ENCODE measurements at places on chromosomes 12 and 14. TPM values are rescaled to one million over a fixed set of nuclear protein-coding genes. Genes with fewer than 3 reads are reported as not detected.

- DNase-seq, result no peak
Observed at GRCh38 chr12:48863291-48863690, 2.4 kb downstream of the RND1 start.

DNA sequence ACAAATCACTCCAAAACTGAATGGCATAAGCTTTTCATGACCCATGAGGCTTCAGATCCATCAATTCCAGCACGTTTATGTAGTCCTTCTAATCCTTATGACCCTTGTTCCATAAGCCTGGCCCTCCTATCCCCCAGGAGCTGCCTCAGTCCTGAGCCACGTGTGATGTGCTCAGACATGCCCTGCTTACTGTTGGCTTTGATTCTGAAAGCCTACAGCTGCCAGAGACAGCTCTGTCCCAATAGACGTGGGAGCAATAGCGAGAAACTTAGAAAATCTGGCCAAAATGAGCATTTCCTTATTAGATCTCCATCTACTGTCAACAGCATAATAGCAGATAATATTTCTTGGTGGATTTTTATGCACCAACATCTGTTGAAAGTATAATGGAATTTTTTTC, 33.2 kb downstream of the DUSP6 start:
- DNase-seq, result no peak

- DNase-seq, result no peak
Observed at GRCh38 chr12:9383585-9383984, 175.4 kb upstream of the PZP start.

- DNase-seq, result no peak
Observed at GRCh38 chr12:2431810-2432209, 363.0 kb upstream of the FKBP4 start.

DNA sequence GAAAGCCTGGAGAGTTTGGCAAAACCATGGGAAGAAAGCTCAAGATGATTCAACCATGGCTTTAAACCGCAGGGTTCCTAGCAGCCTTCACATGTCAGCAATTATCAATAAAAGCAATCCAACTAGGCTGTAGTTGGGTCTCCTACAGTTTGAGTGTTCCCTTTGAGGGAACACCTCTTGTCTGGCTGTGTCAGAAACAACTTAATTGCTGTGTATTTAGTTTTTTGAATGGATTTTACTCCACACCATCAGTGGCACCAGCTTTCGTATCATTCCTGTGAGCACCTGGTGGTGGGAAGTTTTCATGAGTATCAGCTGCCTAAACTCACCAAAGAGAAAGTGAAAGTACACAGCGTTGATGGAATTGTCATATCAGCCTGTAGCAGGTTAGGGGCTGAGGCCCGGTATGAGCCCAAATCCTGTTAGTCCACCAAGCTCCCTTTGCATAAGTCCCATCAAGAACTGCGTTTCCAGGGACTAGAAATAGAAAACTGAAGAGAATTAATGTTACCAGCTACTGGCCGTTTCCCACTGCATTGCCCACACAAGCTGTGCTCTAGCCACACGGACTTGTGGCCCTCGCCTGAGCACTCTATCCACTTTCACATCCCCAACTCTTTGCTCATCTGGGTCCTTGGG, 10.9 kb upstream of the IL26 start:
- DNase-seq, result peak; percentile 10

- no peak for DNase-seq
Observed at GRCh38 chr12:111102102-111102739, 181.8 kb upstream of the MYL2 start.

GRCh38 chr12:75715682-75716081, 204.3 kb upstream of the KRR1 start:
- DNase-seq, result no peak

GRCh38 chr14:82642425-82642824, 1108.8 kb upstream of the SEL1L start:
- no peak for DNase-seq

- DNase-seq, result peak; percentile 34
Observed at GRCh38 chr14:96852823-96853422, 55.7 kb downstream of the VRK1 start.

- no peak for DNase-seq
Observed at GRCh38 chr14:54919330-54919729, 16.7 kb upstream of the GCH1 start.

DNA sequence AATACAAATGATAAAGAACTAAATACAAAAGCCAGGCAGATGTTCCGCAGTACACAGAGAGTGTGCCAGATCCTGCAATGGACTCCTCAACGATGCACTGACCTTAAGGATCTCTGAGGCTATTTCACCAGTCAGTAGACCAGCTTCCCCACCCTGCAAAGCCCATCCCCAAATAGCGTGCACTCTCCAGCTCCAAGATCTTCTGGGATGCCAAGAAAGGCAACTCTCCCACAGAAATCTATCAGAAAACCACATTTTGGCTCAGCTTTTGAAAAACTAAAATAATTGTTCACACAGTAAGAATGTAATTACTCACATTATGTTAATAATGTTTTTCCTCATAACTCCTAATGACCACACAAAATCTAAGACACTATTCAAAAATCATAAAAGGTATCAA, 90.4 kb downstream of the PPP2R5E start:
- no peak for DNase-seq

GRCh38 chr12:63787306-63787705, 7.6 kb downstream of the RXYLT1 start:
- no peak for DNase-seq

DNA sequence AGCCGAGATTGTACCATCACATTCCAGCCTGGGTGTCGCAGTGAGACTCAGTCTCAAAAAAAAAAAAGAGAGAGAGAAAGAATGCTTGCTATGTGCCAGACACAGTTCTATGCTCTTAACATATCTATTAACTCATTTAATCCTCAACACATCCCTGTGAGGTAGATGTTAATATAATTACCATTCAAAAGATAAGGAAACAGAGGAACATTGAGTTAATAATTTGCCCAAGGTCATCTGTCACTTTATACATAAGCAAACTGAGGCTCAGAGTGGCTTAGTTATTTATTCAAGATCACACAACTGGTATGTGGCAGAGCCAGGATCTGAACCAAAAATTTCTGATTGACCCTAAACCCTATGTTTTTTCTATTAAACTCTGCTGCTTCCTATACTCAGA, 116.1 kb upstream of the BCAT1 start:
- no peak for DNase-seq

The RASSF9 gene
- 0.13 TPM for total RNA-seq

- DNase-seq, result no peak
Observed at GRCh38 chr14:47189911-47190484, 485.4 kb downstream of the MDGA2 start.

The ITGB7 gene
- 11.4 TPM for total RNA-seq

The CMA1 gene
- not detected for total RNA-seq

DNA sequence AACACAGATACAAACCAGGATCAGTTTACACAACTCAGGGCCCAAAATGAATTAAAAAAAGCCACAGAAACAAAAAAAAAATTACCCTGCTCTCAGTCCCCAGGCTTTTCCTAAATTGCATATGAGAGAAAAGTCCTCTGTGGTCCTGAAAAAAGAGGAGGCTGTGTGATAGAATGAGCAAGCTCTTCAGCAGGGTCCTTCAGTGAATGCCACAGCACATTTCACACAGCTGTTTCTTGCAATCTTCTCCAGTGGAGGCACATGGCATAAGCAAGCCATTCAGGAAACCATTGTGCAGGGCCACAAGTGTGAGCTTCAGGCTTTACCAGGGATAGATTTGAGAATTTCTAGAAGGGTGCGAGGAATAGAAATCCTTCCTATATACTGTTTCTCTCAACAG, 168.5 kb downstream of the PPM1H start:
- no peak for DNase-seq

The GPR135 gene
- total RNA-seq, result 0.83 TPM

DNA sequence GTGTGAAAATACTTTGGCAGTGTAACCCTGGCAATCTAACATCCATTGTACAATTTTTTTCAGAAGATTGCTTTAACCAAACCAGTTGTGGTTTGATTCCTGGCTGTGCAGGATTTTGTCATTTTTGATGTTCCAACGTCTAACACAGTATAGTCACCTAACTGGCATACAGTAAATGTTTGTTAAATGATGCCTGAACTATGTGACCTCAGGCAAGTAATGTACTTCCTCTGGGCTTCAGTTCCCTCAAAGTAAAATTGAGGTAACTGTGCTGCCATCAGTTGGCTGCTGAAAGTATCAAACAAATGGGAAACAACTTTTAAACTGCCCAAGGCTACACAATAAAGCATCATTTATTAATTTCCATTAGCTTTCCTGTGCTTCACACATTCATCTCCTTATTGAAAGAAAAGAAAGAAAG, 4.3 kb downstream of the TM7SF3 start:
- no peak for DNase-seq

GRCh38 chr14:95597784-95598211, 62.9 kb downstream of the GLRX5 start:
- DNase-seq, result no peak

DNA sequence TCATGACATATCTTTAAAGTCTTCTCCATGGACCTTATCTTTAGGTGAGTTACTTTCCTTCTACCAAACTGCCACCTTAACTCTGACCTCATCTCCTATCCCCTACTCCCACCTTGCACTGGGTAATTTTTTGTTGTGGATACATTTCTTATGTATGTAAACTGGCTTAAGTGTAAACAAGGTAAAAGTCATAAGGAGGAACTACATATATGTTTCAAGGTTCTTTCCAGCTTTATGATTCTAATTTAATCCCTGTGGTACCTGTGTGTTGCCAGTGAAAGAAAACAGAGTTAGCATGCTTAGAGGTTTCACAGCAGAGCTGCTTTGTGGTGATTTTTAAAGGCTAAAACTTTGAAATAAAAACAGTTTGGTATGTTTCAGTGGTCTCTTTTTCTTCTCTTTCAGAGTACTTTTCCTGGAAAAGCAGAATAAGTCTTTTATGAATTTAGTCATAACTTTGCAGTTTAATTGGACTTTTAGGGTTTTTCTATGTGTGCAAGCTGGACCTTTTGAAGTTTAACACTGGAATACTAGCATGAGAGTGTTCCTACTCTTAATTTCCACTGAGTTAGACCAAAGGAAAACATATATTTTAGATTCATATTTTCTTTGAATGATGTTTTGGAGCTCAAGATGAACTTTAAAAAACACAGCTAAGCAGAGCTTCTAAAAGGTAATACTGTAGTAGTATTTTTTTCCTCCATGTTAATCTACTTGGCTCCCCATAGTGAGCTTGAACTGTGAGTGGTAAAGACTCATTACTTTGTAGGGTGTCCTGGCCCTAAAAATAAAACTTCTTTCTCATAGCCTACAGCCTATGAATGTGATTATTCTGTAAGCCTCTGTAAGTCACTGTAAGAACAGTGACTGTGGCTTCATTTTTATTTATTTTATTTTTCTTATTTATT, 105.4 kb downstream of the FUT8 start:
- DNase-seq, result no peak

All from HT-29 (cell line).